ENCODE measurements at places on chromosomes 2 and 18.

- DNase-seq, result no peak
These were observed 608.3 kb downstream of the ERBB4 start for GRCh38 chr2:211930331-211930730.

- DNase-seq, result no peak
These were observed 2.6 kb upstream of the TLK1 start for GRCh38 chr2:171163261-171163660.

GRCh38 chr2:150620855-150621254, 133.4 kb upstream of the RND3 start:
- no peak for DNase-seq

DNA sequence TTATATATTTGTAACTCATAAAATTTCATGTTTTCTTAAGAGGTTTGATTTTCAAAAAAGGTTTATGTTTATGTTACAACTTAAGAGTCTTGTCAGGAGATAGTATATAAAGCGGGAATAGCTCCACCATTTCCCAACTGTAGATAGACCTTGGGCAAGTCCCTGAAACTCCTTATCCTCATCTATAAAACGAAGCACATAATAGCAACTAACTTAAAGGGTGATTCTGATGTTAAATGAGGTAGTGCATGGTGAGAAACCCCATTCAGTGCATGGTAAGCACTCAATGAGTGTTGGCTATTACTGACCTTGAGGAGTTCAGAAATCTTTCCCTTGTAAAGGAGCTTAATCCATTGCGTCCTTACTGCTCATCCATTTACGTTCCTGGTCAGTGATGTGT, 34.1 kb downstream of the KCTD18 start:
- DNase-seq, result no peak

DNA sequence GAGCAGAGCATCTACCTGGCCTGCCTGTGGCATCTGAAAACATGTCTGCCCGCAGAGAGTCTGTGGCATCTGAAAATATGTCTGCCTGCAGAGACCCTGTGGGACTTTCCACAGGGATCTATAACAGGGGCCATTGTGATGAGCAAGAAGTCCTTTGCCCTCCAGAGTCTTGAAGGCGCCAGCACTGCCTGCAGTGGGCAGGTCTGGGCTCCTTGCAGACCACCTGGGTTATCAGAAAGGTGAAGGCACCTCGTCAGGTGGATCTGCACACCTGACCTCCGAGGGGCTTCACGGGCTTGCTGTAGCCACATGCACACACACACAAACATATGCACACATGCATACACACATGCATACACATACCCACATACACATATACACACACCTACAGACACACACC, 189.5 kb upstream of the HDAC4 start:
- no peak for DNase-seq

DNA sequence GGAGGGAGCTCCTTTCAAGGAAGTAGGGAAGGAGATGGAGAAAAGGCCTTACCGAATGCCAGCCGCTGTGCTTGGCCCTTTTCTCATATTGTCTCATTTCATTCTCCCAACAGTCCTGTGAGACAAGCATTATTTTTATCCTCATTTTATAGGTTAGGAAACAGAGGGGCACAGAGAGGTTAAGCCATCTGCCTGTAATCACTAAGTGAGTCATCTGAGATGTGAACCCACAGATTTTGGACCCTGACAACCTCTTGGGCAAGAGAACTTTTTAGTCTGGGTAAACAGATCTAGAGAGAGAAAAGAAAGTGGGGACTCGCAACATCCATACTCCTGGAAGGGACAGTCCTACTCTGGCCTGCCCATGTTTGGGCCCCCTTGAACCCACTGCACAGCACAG, 91.7 kb upstream of the LCLAT1 start:
- no peak for DNase-seq

GRCh38 chr2:37350034-37350433, 5.6 kb downstream of the QPCT start:
- DNase-seq, result no peak

DNA sequence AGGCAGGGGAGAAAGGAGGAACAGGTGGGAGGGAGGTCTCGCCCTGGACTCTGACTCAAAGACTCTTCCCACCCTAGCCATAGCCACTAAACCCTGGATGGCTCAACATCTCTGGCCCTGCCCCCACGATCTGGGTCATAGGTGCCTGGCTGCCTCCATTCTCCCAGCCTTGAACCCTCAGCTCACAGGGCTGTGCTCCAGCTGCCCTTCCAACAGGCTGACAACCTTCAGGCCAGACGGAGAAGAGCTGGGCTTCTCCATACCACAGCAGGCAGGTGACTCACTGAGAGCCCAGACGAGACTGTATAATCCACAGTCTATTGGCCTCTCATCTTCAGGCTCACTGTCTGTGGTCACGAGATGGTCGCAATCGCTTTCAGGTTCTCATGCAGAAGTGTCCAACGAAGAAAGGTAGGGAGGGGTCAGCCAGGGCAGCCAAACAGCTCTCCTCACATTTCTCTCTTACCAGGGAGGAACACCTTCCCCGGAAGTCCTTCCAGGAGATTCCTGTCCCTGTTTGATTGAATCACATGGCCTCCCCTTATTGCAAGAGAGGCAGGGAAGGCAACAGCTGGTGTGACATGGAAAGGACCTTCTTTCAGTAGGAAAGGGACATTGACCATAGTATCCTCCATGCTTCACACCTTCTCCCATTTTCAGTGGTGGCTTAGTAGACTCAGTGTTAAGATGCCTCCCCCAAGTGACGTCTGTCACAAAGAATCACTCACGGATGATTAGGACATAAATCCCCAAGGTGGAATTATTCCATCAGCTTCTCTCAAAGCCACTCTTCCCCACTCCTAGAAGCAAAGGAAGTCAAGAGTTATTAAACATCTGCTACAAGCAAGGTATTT, 100.1 kb downstream of the MRO start:
- DNase-seq, result no peak

GRCh38 chr2:208192611-208193236, 2.9 kb upstream of the C2orf80 start:
- no peak for DNase-seq

- no peak for DNase-seq
These were observed 385.9 kb downstream of the TNS1 start for GRCh38 chr2:217616936-217617335.

- DNase-seq, result no peak
These were observed 68.3 kb downstream of the NEB start for GRCh38 chr2:151665959-151666358.

GRCh38 chr18:79911344-79912270, 39.8 kb downstream of the SLC66A2 start:
- DNase-seq, result no peak

DNA sequence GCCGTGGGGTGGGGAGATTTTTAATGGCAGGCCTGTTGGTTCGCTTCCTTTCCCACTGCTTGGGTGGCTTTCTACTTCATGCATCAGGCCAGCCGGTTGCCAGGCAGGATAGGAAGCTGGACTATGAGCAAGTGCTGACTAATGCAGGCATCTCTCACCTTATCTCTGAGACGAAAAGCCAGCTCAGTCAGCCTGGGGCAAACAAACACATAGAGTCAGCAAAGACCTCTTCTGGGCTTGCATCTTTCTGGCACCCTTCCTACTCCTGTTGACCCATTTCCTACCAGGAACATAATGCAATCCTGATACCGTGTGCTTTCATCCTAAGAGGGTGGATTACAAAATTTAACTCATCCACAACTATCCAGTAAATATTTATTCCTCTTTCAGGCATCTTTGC, 416.6 kb upstream of the MEX3C start:
- peak; percentile 0 for DNase-seq

GRCh38 chr18:69974365-69974764, 26.7 kb upstream of the CD226 start:
- DNase-seq, result no peak

- DNase-seq, result no peak
These were observed 81.4 kb upstream of the ERBB4 start for GRCh38 chr2:212619954-212620353.

GRCh38 chr2:182300608-182301007, 126.2 kb downstream of the PDE1A start:
- DNase-seq, result no peak

DNA sequence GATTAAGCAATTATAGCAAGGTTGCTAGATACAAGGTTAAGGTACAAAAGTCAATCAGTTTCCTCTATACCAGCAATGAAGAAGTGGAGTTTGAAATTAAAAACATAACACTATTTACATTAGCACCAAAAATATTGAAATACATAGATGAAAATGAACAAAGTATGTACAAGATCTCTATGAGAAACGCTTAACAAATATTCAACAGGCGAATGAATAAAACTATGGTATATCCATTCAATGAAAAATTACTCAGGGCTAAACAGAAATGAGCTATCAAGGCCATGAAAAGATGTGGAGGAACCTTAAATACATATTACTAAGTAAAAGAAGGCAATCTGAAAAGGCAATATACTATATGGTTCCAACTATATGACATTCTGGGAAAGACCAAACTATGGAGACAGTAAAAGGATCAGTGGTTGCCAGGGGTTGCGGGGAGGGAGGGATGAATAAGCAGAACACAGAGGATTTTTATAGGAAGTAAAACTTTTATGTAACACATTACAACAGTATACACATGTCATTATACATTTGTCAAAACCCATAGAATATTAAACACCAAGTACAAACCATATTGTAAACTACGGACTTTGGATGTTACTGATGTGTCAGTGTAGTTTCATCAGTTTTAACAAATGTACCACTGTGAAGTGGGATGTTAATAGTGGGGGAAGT, 62.1 kb downstream of the RMDN2 start:
- no peak for DNase-seq

DNA sequence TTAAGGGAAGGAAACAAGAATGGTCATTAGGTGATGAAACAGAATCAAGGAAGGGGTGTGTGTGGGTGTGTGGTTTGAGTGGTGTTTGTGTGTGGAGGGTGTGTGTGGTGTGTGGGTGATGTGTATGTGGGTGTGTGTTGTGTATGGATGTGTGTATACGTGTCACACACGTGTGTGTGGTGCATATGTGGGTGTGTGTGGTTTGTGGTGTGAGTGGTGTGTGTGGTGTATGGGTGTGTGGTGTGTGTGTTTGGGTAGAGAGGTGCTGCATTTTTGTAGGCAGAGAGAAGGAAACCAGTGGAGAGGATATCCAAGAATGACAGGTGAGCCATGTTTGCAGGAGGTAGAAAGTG, 1.1 kb upstream of the CEP192 start:
- no peak for DNase-seq

DNA sequence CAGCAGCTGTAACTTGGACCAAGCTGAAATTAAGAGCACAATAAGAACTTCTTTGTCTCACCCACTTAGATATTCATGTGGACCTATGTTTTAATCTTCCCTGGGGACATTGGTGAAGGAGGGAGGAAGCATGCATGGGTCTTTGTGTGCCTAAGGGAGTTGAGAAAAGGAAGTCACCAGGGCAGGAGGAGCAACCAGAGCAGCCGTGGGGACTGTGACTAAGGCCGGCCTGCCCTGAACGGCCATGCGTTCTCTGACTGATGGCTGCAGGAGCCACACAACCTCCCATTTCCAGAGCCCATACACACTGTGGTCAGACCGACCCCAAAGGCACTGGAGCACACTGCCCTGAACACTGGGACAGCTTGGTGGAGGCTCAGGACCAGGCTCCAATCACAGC, 43.7 kb upstream of the SLC35G4 start:
- no peak for DNase-seq

DNA sequence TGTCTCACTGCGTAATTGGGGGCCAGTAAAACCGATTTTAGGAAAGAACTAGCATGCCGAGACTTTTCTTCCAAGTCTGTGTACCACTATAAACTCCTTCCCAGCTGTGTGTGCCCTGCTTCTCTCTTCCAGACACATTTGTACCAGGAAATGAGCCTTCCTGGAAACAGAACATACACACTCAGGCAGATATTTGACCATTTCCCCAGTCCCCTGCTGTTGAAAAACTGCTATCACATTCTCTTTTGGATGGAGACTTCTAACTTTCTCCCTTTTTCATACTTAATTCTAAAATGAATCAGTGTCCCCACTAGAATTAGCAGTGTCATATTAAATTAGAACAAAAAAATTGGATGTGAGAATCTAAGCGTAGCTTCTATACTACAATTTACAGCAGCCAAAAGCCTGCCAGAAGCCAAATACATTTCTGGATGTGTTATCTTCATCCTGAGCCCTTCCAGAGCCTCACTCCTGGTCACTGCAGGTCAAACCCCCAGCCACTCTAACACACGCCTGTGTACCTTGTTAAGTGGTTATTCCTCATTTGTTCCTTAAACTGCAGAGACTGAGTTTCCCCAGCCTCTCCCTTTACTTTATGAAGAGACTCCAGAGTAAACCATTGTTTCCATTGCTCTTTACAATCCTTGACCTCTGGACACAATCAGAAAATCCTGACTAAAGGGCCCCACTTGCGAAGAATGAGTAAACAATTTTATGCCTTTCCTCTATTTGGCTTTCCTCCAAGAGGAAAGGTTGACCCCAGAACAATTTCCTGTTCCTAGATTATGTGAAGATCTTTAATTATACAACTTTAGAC, 20.4 kb downstream of the DSG4 start:
- no peak for DNase-seq

- DNase-seq, result no peak
These were observed 15.9 kb upstream of the NMUR1 start for GRCh38 chr2:231546014-231546715.

DNA sequence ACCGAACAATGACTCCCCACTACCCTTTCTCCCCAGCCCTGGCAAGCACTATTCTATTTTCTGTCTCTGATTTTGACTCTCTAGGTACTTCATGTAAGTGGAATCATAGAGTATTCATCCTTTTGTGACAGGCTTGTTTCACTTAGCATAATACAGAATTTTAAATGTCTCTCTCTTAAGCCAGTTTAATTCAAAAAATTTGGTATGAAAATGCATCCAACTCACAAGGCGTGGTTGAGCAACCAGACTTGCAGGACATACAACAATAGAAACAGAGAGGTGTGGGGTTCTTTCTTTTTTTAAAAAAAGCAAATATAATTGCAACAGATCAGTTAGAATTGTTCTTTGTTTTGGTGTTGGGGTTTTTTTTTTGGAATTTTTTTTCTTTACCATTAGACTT, 47.6 kb upstream of the TMEM87B start:
- DNase-seq, result no peak

DNA sequence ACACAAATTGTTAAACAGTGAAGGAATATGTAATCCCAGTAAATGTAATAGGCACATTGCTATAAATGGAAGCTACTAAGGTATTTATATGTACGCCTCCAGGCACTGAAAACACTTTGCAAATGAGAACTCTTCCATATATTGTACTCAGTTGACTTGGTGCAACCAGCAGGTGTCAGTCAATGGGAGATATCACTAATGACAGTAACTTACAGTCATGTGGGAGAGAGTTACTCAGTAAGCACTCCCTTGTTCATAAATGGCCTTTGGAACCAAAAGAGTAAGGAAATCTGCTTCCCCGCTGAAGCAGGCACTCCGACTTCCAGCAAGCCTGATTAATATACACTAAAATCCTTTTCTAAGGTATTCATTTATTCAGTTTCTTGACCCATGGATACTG, 5.9 kb downstream of the MDH1 start:
- DNase-seq, result no peak

- DNase-seq, result no peak
These were observed 153.7 kb upstream of the KCTD1 start for GRCh38 chr18:26702086-26702485.

- DNase-seq, result no peak
These were observed 359.1 kb downstream of the ALK start for GRCh38 chr2:29562319-29562718.

- no peak for DNase-seq
These were observed 892.2 kb upstream of the ZEB2 start for GRCh38 chr2:145412155-145412554.
